ENCODE measurements at places on chromosomes 12 and 14.
A peak's percentile ranks its signal among the peaks of the same experiment; 100 is the strongest.

- no peak for DNase-seq
Observed at GRCh38 chr12:105041186-105041585, 43.1 kb downstream of the ALDH1L2 start.

GRCh38 chr12:104676636-104677035 lies 219.9 kb downstream of the CHST11 start:
- DNase-seq: no peak

GRCh38 chr14:49461529-49462401 lies 124.4 kb downstream of the RPS29 start:
- DNase-seq: no peak

- no peak for DNase-seq
Observed at GRCh38 chr12:12689647-12690300, 6.2 kb downstream of the GPR19 start.

DNA sequence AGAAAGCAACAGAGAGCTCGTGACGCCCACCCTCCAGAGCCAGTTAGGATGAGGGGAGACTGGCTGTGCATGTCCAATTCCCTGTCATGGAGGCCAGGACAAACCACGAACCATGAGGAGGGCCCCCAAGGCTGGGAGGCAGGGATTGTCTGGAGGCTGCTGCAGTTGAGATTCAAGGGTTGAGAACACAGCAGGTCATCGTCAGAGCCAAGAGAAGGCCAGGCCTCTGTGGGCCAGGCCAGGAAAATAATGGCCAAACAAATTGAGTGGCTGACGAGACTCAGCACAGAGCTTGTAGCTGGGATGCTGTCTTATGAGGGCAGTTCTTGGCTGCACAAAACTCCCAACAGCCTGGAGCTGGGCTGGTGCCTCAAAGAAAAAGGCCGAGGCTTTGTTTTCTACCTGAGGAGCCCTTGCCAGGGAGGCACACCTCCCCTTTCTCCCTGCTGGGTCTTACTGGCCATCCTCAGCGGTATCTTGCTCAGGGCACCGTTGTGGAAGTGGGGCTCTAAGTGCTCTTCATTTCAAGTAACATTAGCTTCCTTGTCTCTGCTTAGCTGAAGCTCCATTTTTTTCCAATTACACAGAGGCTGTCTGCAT lies 665.9 kb downstream of the BCL11B start:
- DNase-seq: no peak

GRCh38 chr14:93035917-93036651 lies 79.6 kb downstream of the ITPK1 start:
- DNase-seq: peak; percentile 17

DNA sequence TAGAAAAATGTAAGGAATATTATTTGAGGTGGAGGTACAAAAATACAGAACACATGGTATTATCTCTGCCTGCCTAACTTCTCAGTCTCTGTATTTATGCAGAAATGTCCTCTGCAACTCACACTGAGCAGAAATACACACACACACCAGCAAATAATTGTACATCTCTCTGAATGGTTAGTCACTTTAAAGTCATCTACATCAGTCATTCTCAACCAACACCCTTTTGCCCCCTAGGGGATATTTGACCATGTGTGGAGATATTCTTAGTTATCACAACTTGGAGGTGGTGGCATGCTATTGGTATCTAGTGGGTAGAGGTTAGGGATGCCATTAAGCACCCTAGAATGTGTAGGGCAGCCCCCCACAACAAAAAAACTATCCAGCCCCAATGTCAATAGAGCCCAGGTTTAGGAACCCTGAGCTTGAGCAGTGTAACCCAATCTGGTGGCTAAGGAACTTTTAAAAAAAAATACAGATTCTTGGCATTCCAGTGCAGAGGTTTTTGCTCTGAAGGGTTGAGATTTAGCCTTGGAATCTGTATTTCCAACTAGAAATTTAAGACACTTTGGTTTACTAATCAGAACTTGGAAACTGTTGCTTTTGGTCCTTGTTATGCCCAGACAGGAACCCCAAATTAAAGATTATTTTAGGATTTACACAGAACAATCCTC lies 183.8 kb downstream of the TBX5 start:
- no peak for DNase-seq

DNA sequence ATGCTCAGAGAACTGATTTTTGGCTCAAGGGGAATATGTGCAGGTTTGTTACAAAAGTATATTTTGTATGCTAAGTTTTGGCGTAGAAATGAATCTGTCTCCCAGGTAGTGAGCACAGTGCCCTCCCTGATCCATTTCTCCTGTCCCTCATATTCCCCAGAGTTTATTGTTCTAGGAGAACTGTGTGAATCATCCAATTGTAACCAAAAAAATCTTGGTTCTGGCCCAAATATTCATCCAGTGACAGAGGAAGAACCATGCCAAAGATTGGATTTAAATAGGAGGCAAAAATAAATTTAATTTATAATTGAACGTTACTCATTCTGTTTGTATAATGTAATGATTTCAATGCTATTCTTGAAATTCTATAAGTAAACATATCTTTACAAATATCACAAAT lies 4.8 kb downstream of the CATSPERB start:
- DNase-seq: no peak

DNA sequence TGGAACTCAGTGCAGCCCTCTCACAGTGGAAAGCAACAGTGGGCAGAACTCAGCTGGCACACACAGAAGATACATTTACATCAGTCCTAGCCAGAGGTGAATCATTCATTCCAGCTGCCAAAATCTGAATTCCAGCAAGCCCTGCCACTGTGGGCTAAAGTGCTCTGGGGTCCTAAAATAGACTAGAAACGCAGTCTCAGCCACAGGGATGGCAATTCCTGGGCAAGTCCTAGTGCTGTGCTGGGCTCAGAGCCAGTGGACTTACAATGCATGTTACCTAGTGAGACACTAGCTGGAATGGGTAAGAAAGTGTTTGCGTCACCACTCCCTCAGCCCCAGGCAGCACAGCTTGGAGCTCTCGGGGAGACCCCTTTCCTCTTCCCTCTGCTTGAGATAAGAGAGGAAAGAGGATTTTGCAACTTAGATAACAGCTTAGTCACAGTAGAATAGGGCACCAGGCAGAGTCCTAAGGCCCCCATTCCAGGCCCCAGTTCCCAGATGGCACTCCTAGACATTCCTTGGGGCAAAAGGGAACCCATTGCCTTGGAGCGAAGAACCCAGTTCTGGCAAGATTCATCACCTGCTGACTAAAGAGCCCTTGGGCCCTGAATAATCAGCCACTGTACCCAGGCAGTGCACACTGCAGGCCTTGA lies 592.9 kb downstream of the FSCB start:
- DNase-seq: no peak

DNA sequence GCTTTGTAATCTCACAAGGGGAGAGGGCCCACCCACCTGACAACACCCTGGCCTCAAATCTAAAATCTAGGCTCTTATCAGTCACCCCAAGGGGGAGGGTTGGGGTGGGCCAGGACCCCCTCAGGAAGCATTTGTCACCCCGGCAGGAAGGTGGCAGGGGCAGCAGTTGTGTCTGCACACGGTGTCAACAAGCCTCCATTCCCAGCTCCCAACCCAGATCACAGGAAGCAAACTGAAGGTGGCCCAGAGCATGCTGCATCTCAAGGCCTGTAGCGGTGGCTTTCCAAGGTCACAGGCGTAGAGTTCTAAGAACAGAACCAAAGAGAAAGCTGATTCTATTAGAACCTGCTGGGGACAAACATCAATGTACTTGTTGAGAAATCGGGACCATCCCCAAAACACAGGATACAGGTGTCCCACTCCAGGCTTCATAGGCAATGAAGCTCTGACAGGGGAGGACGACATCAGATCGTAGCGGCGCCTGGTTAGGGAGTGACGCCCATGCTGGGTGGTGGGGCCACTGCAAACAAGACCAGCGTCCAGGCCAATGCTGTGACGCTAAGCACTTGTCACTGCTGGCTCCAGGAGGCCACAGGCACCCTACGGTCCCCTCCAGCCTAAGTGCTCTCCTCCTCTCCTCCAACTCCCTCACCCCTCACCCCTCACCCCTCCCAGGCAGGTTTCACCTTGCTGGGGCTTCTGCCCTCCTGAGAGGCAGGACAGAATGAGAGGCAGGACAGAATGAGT lies 52.9 kb downstream of the CCDC88C start:
- no peak for DNase-seq

- DNase-seq: no peak
Observed at GRCh38 chr14:22541721-22542120, 47.3 kb downstream of the DAD1 start.

GRCh38 chr12:91947459-91947858 lies 198.2 kb downstream of the BTG1 start:
- no peak for DNase-seq

- DNase-seq: no peak
Observed at GRCh38 chr12:14972816-14973215, at the start of gene PDE6H. PDE6H (plus strand) TSS chr12:14973042; CDS start chr12:14978013, 4,971 bp downstream.

DNA sequence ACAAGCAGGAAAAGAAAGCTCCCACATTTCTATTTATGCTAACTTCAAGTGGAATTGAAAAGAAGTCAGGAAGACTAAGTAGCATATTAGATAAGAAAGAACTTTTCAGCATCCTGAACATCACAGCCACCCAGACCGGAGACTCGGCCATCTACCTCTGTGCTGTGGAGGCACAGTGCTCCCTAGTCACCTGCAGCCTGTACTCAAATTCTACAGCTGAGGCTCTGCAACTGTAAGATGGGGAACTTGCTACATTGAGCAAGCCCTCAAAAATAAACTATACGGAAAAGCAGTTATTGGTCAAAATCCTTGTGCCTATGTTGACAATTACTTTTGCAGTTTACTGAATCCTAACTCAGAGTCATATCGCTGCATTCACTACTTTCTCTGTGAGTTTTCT lies 361.9 kb downstream of the DAD1 start:
- no peak for DNase-seq

GRCh38 chr12:33813536-33813935 lies 208.8 kb upstream of the ALG10 start:
- DNase-seq: no peak

- DNase-seq: peak; percentile 57
Observed at GRCh38 chr12:116599285-116600136, 40.3 kb downstream of the MAP1LC3B2 start.

DNA sequence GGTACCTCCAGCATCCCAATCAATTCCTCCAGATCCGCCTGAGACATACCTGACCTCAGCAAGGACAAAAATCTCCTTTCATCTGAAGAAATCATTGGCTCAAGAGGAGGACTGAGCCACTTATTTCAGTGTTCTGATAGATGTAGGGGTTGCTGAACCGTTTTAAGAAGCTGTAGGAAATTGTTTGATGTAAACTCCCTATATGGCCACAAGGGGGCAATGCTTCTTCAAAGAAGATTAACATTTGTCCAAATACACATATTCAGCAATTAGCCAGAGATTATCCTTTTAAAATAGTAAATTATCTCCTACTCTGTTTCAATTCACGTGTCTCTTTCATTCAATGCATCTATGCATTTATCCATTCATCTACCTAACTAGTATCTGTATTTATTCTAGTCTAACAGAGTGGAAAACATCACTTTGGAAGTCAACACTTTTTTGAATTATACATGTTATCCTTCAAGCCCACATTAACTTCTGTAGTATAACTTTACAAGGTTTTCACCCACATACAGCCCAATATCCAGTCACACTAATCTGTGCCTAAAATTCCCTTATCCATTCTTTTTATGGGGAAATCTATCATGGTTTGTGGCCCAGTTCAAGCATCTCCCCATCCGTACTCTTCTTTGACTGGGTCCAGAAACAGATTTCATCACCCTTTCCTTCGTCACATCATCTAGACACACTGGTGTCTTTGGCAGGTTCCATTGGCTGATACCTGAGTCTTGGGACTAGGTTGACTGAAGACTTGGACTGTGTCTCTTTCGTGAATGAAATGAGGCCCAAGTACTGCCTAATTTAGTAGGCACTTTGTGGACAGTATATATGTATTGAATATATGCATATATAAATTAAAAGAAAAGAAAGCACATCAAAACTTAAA lies 411.0 kb upstream of the OR4E1 start:
- DNase-seq: no peak

GRCh38 chr14:38629412-38629811 lies 373.5 kb upstream of the CLEC14A start:
- no peak for DNase-seq

GRCh38 chr14:97387252-97387874 lies 590.2 kb downstream of the VRK1 start:
- no peak for DNase-seq

- no peak for DNase-seq
Observed at GRCh38 chr14:55762595-55763232, 182.7 kb downstream of the KTN1 start.

- no peak for DNase-seq
Observed at GRCh38 chr12:47849261-47849660, 29.6 kb upstream of the HDAC7 start.

DNA sequence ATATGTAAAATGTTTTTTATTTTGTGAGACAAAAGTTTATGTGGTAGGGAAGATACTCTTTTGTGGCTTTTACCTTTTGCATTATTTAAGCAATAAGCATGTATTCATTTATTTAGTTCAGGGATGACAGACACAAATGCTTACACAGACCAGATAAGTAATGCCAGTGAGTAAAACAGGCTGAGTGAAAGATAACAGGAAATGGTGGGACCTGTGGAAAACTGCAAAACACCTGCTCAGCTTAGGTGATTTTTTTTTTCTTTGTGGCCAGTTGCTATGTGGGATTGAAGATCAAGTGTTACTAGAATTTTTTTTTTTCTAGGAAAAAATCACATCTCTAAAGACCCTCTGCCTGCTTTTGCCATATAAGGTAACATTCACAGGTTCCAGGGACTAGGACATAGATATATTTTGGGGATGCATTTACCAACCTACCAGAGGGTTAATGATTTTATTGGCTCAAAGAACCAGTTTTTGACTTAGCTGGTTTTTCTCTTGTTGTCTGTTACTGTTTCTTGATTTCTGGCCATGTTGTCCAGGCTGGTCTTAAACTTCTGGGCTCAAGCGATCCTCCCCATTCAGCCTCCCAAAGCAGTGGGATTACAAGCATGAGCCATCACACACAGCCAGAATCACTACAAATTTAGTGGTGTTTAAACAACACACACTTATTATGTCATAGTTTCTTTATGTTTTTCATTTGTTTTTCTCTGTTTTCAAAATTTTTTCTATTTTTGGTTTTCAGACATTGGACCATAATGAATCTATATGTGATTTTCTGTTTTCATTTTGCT lies 9.8 kb downstream of the PSMA6 start:
- no peak for DNase-seq

GRCh38 chr12:16586350-16587109 lies 19.4 kb downstream of the LMO3 start:
- no peak for DNase-seq

DNA sequence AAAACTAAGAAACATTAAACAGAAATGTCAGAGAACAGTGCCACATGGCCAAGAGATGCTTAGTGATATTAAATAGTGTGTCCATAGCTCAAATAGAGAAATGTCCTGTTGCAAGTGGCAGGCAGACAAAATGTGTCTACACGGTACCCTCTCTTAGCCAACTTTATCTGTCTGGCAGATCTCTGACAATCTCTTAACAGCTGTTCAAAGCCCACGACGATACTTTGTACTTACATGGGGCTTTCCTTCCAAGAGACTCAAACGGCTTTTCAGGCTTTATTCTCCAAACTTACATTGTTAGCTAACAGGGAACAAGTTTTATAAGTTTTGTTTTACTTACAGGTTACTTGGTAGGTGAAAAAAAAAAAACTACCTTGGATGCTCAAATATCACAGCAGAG lies 45.6 kb downstream of the ARMH4 start:
- no peak for DNase-seq

All from T1000 (cell line).